MCF 10A (cell line): ENCODE measurements at places on chromosomes 2 and 18.

DNA sequence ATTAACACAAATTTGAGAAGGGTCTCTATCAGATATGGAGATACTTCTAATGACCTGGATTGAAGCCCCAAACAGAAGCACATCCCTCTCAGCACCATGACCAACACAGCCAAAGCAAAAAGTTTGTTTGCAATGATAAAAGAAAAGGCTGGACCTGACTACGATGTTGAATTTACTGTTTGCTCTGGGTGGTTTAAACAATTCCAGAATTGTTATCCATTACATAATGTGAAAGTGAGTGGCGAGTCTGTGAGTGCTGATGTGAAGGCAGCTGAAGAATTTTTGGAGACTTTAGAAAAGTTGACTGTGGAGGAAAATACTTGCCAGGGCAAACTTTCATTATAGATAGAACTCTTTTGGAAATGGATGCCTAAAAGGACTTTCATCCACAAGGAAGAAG, 17.4 kb upstream of the DLX2 start:
- no peak for DNase-seq
- H3K27me3 ChIP-seq: no peaks in the 10 kb centered on the region
- H3K36me3 ChIP-seq: no peaks in the 10 kb centered on the region
- H3K4me3 ChIP-seq: no peak overlapping the region

DNA sequence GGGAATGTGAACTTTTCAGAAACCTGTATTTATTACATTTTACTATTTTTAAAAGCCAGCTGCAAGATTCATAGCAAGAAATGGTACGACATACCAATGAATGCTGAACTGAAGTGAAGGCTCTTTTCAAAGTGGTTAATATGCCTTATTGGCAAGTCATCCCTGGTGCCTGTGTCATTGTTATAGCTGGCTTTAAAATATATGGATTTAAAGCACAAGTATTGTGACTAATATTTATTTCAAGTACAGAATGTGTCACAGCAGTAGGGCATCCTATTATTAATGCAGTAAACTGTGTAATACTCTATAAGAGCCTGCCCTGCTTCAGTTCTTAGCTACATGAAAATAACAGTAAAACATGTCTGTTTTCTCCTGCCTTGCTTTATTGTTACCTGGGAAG, 10.8 kb downstream of the TSHZ1 start:
- no peak overlapping the region for H3K4me3 ChIP-seq
- peaks cover 5% of the 10 kb centered on the region for H3K4me1 ChIP-seq

DNA sequence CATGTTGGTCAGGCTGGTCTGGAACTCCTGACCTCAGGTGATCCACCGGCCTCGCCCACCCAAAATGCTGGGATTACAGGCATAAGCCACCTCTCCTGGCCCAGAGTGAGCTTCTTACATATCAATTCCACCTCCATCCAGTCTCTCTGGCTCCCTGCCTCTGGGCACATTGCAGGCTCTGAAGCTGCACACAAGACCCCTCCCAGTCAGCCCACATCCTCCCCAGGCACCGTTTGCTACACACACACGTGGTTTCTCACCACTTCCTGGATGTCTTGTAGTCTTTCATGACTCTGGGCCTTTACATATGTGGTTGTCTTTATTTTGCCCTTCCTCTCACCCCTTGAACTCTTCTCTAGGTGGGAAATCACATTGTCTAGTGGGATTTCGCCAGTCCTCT, 64.0 kb upstream of the CABLES1 start:
- H3K27me3 ChIP-seq: no peaks in the 10 kb centered on the region
- H3K27ac ChIP-seq: no peak overlapping the region
- H3K4me1 ChIP-seq: peaks cover 6% of the 10 kb centered on the region
- no peak for DNase-seq

GRCh38 chr2:9169349-9170107, 37.1 kb upstream of the ASAP2 start:
- H3K27ac ChIP-seq: no peak overlapping the region
- H3K4me1 ChIP-seq: peaks cover 9% of the 10 kb centered on the region
- no peak for DNase-seq
- H3K4me3 ChIP-seq: no peak overlapping the region
- H3K36me3 ChIP-seq: no peaks in the 10 kb centered on the region

DNA sequence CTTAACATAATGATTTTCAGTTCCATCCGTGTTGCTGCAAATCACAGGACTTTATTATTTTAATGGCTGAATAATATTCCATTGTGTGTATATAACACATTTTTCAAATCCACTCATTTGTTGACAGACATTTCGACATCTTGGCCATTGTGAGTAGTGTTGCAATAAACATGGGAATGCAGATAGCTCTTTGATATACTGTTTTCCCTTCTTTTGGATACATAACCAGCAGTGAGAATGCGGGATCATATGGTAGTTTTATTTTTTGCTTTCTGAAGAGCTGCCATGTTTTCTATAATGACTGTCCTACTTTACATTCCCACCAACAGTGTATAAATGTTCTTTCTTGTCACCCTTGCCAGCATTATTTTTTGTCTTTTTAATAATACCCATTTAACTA, 420.3 kb upstream of the CHAC2 start:
- no peak overlapping the region for H3K27ac ChIP-seq
- DNase-seq: peak; percentile 47
- H3K4me1 ChIP-seq: no peaks in the 10 kb centered on the region
- H3K36me3 ChIP-seq: no peaks in the 10 kb centered on the region

DNA sequence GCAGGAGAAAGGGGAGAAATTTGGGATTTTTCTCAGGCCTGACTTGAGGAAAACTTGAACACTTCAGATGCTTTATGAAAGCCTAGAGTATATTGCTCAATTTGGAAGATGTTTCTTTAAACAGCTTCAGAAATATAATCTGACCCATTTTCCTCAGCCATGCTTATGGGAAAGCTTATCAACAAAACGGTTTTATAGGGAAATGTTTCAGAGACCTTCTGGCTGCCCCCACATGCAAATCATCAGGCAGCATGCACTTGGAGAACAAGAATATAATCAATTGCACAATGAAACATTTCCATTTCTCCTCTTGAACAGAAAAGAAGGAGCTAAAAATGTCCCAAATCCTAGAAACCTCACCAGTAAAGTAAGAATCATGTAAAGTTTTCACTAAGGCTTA, 411.2 kb upstream of the ETAA1 start:
- H3K4me3 ChIP-seq: no peak overlapping the region
- DNase-seq: no peak
- H3K4me1 ChIP-seq: no peaks in the 10 kb centered on the region
- H3K27me3 ChIP-seq: no peaks in the 10 kb centered on the region
- H3K27ac ChIP-seq: no peak overlapping the region

DNA sequence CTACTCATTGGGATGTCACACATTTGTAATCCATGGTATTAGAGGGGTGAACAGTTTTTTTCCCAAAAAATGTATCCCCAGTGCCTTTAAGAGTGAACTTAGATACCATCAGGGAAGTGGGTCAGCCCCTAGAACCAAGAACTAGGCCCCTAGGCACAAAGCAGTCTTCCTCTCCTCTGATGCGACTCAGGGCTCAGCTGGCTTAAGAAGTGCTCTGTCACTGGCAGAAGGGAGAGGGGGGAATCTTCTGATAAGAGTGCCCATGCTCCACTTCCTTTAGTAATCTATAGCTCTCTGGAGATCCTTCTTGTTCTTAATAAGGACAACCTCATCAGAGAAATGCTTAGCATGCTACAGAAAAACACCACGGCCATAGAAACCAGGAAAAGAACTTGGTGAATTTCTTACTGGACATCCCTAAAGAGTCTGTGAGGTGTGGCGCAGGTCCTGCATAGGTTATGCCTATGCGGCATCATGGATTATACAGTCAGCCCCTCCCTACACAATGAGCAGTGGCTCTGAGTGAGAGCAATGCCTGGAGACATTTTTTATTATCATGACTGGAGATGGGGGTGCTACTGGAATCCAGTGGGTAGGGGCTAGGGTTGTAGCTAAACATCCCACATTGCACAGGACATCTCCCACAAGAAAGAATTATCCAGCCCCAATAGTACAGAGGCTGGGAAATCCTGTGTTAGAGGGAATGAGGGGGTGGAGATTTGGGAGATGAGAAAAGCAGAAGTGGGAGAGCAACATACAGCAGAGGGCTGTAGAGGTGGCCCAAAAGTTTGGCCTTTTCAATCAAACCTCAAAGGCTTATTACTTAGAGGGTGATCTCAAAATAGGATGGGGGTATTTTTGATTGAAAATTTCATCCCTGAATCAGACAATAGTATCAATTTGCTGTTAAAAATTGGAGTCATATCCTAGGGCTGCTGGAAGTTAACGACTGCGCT, 21.7 kb upstream of the ZNF385B start:
- H3K27ac ChIP-seq: no peak overlapping the region
- H3K36me3 ChIP-seq: no peaks in the 10 kb centered on the region
- H3K27me3 ChIP-seq: no peaks in the 10 kb centered on the region
- no peak overlapping the region for H3K4me3 ChIP-seq
- DNase-seq: no peak
- H3K4me1 ChIP-seq: no peaks in the 10 kb centered on the region

DNA sequence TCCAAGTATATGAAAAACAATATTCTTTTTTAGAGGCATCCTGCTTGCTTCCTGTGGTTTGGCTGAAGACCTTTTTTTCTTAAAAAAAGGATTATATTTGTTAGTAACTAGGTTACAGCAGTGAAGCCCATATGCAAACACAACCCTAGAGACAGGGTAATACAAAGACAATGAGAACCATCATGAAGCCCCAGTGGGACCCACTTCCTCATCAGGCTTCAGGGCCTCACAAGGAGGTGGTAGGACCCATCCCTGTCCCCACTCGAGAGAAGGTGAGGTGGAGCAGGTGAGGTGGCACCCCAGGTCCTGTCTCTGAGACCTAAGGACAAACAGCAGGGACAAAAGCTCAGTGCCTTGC, 80.3 kb downstream of the EDAR start:
- H3K4me3 ChIP-seq: no peak overlapping the region
- H3K27ac ChIP-seq: no peak overlapping the region
- DNase-seq: no peak
- no peaks in the 10 kb centered on the region for H3K4me1 ChIP-seq
- H3K36me3 ChIP-seq: no peaks in the 10 kb centered on the region

DNA sequence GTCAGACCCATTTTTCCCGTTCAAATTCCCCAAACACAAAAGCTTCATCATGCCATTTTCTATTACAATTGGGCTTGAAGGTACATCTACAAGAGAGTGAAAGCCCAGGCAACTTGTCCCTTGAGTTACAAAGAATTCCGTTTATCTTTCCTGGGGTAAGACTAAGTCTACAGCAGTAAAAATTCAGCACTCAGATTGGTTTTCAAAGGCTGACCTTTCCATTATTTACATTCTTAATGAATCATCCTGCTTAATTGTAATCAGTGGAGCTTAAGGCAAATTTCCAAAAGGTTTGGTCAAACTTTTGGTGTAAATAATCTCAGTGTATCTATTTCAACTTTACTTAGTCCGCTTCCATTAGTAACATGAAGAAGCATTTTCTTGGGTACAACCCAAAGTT, 33.4 kb upstream of the ST3GAL5 start:
- peaks cover 6% of the 10 kb centered on the region for H3K36me3 ChIP-seq
- H3K4me3 ChIP-seq: no peak overlapping the region
- H3K27ac ChIP-seq: no peak overlapping the region
- peaks cover 40% of the 10 kb centered on the region for H3K4me1 ChIP-seq
- no peak for DNase-seq
- no peaks in the 10 kb centered on the region for H3K27me3 ChIP-seq

DNA sequence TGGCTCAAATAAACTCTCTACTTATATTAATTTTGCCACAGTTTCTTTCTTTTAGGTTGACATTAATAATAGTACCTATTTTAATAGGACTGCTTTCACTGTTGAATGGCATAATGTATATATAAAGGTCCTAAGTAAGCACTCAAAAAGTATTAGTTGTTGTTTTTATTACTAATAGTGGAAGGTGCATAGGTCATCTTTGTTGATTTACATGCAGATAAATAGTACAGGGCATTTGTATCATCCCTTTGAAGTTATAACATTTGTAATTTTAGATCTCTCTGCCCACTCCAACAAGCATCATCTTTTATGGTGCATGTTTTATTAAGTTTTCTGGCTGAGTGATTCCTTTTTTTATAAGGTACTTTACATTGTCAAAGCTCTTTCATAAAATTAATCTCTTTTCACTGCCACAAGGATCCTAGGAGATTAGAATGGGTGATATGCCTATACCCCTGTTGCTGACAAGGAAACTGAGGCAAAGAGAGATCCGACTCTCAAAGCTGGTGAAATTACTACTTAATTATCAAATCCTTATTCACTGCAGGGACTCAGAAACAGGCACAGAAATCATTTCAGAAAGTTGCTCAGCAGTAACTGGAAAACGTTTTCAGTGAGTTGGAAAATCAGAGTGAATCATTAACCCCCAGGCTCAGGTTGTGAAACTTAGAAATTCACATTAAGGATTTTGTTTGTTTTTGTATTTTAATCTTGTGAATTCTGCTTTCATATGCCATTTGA, 299.6 kb downstream of the AGPS start:
- peaks cover 5% of the 10 kb centered on the region for H3K4me1 ChIP-seq
- H3K36me3 ChIP-seq: no peaks in the 10 kb centered on the region
- DNase-seq: peak; percentile 60
- no peaks in the 10 kb centered on the region for H3K27me3 ChIP-seq
- H3K4me3 ChIP-seq: no peak overlapping the region

DNA sequence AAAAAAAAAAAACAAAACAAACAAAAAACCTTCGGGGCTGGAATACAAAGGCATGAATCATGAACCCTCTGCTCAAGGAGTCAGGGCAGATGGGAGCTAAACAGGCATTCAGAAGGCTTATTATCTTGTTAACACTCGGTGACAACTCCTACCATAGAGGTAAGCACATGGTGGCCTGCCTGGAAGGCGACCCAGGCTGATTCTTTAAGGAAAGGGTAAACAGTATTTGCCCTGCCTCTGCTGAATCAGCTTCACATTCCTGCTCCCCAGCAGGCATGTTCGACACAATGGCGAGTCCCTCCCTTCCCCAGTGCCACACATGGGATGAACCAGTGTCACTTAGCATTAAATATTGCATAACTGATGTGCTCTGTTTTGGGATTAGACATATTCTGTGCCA, 191.9 kb downstream of the ARL4C start:
- H3K27me3 ChIP-seq: no peaks in the 10 kb centered on the region
- no peaks in the 10 kb centered on the region for H3K36me3 ChIP-seq
- H3K27ac ChIP-seq: peak overlapping the region; percentile 56
- peak; percentile 66 for DNase-seq

DNA sequence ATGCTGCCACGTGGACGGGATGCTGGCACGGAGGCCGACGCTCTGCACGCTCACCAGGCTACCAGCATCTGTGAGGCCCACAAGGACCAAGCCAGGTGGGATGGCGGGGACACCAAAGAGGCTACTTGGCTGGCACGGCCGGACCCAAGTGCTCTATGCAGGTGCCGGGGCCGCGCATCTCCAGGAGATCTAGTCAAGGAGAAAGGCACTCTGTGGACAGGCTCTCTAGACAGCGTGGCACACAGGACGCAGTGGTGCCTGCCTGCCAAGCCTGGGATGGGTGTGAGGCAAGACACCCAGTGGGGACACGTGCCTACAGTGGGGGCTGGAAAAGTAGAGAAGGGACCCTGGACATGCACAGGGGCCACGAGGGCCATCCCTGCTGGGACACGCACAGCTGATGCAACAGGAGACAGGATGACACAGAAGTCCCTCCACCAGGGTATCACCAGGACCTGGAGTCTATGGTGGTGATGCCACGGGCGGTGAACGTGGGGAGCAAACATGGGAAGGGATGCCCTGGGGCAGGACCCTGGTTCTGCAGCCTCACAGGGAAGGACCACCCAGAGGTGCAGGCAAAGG, 28.5 kb downstream of the ZNF516 start:
- no peaks in the 10 kb centered on the region for H3K4me1 ChIP-seq
- H3K36me3 ChIP-seq: peaks cover 18% of the 10 kb centered on the region
- DNase-seq: no peak
- no peak overlapping the region for H3K4me3 ChIP-seq
